ENCODE measurements at places on chromosomes 3 and 15.
A peak's percentile ranks its signal among the peaks of the same experiment; 100 is the strongest.

DNA sequence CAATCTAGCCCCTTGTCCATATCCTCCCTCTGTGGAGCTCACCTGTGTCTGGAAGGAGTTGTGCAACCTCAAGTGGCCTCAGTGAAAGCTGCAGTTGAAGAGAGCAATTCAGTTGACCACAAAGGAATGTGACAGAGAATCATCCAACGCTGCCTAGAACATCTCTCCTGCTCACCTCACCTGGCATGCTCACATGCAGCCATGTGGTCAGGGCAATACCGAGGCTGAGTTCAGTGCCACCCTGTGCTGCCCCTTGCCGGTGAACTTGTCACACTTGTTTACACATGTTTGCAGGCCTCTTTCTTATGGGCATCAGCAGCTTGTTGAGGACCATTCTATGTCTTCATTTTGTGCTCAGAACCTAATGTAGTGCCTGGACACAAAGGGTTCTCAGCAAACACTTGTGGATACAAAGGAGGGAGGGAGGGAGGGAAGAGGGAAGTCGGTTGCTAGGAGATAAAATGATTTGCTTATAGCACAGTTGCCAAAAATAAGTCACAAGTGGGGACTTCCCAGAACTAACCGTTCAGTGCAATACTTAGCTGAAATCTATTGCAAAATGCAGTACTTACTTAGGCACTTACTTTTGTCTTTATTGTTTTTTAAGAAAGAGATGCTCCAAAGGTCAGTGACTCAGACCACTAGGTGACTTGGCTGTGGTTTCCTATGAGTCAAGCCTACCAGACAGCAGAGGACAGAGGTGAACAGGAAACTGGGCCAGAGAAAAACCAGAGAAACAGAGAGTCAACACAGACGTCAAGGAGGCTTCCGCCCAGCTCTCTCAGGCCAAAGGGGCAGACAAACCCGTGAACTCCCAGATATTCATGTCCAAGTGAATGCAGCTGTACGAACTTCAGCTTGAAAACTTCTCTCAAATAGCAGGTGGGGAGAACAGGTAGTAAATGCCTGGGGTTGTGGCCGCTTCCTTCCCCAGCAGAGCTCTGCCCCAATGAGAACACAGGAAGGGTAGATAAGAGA, 227.8 kb upstream of the CTNNB1 start:
- no peak for DNase-seq

DNA sequence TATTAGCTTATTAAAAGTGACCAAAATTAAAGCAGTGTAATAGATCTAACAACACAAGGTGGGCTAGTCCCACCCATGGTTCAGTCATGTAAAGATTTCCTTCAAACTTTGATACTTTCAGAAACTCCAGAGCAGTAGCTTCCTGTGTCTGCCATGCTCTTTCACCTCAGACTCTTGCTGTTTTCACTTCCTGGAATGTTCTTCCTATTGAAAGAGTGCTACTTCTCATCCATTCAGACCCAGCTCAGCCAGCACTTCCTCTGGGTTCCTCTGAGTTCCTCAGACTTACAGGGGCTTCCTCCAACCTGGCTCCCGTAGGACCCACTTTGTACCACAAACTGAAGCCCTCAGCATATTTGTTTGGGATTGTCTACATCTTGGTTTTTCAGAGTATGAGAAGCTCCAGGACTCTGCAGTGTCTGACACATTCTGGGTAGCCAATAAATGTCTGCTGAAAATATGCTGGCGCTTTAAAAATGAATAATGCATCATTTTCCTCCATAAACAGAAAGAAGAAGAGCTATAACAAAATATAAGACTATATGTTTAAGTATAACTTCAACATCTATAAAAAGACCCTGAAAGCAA, 18.0 kb downstream of the NCEH1 start:
- DNase-seq, result no peak

GRCh38 chr3:60055765-60056164, 1005.9 kb upstream of the CFAP20DC start:
- no peak for DNase-seq

DNA sequence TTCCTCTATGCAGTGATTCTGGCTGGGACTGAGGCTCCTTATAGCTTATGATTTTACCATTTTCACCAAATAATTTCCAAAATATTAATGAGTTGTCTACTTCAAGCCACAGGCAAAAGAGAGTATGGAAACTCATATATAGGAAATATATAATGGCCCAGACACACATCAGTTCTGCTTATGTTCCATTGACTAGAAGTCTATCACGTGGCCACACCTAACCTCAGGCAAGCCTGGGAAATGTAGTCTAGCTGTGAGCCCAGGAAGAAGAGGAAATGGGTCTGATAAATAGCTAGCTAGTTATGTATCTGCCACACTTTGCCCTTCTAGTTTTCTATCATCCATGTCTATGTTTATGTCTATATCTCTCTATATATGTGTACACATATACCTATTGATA, 195.1 kb downstream of the OTOL1 start:
- DNase-seq, result no peak

DNA sequence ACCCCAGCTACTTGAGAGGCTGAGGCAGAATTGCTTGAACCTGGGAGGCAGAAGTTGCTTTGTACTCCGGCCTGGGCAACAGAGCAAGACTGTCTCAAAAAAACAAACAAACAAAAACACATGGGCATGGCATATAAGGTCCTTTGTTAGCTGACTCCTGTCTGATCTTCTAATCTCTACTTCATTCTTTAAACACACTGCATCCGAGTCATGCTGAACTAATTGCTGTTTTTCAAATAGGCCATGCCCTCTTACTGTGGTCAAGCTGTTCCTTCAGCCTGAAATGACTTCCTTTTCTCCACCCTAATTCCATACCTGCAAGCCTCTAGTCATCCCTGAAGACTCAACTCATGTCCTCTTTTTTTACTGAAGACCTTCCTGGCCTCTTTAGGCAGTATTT, 22.3 kb upstream of the SLMAP start:
- DNase-seq, result no peak

DNA sequence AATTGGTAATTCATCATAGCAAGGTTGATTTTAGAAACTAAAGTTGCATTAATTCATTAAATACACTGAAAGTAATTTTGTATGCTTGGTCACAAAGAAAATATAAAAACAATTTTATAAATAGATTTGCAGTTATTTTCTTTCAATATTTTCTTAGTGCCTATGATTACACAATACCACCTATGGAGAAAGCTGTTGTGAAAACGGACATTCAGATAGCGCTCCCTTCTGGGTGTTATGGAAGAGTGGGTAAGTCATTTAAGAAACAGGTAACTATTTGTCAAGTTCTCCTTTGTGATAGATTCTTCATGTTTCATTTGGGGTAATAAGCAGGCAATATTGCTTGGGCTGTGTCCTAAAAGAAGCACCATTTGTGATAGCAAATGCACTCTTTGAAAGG, 3.0 kb downstream of the DUT start:
- DNase-seq, result no peak

DNA sequence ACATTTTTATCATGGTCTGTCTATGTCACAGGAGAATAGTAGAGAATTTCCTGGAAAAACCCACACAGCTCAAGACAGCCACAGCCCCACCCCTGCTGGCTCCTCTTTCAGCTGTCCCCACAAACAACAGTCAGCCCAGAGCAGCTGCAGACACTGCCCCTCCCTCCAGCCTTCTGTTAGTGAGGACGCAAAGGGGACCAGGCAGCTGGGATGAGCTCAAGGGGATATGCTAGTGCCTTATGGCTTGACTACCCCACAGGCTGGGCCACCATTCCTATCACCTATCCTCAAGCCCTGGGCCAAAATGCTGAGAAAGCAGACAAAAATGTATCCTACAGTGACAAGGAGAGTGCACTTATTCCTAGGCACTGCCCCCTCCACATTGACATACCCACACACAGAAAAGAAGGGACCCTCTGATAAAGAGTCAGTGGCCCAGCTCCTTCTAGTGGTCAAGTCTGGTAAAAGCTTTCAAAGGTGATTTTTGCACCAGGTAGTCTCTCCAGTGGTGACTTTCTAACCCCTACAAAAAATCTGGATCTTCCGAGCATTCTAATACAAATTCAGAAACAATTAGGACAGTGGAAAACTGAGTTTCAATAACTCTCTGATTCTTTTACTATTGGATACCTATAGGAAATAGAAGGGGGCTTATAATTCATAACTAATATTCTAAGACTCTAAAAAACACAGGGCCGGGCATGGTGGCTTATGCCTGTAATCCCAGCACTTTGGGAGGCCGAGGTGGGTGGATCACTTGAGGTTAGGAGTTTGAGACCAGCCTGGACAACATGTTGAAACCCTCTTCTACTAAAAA, 3.0 kb upstream of the MAP1A start:
- peak; percentile 20 for DNase-seq

GRCh38 chr3:179416681-179417080, 34.6 kb downstream of the GNB4 start:
- no peak for DNase-seq

GRCh38 chr3:145899241-145899640, 261.7 kb downstream of the PLOD2 start:
- no peak for DNase-seq

- peak; percentile 43 for DNase-seq
Measured at GRCh38 chr3:42535981-42536784, 33.7 kb downstream of the VIPR1 start.

- DNase-seq, result peak; percentile 24
Measured at GRCh38 chr3:197801891-197802778, 11.1 kb downstream of the LRCH3 start.

DNA sequence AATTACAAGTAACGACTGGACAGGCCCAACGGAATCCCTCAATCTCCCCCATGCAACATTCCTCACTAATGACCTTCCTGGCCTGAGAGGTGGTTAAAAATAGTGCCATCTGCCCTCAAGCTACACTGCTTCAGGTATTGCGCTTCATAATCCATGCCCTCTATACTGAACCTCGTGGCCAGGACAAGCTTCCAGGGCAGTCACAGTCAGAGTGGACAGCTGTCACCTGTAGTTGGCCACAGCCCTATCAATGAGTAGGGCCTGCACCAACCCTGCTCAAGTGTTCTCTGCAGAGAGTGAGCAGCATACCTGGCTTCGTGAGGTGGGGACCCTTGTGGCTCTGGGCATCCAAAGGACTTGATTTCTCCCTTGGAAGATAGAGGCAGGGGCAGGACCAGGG, 46.9 kb upstream of the SEMA4B start:
- DNase-seq, result no peak

DNA sequence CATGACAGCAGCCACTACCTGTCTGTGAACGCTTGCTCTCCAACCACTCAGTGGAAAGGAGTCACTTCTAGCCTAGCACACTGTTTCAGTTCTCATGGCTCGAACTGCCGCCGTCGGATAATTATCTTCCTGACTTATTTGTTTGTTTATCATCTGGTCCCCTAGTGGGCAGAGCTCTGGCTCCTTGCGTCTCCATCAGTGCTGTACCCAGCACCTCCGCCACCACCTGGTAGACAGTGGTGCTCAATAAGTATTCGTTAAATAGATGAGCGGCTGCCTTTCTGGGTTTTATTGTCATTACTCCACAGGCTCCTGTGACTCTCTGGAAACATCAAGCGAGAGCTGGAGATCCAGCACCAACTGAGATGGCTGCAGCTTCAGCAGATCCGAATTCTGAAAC, 297.5 kb downstream of the NTRK3 start:
- no peak for DNase-seq

GRCh38 chr3:2921903-2922302, 188.3 kb downstream of the IL5RA start:
- no peak for DNase-seq

DNA sequence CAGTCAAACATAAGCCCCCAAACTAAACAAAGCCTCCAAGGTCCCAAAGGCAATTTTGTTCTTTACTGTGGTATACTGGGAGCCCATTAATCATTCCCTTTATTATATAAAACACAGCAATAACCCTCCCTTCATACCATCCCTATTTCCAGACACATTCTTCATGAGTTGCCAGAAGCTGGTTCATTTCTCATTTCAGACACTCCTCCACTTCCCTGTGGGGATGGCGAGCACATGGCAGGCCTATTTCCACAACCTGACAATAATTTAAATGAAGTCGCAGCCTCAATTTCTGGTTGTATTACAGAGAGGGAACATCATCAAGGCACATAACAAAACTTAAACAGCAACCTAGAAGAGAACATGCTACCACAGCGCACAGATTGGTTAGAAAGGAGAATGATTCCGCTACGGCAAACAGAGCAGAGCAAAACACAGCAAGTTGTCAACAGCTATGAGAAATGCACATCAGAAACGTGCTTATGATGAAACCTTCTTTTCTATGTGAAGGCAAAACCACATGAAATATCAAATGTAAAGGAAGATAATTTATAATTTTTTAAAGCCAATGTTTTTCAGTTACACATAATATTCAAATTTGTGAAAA, 63.3 kb upstream of the ARHGEF3 start:
- no peak for DNase-seq

DNA sequence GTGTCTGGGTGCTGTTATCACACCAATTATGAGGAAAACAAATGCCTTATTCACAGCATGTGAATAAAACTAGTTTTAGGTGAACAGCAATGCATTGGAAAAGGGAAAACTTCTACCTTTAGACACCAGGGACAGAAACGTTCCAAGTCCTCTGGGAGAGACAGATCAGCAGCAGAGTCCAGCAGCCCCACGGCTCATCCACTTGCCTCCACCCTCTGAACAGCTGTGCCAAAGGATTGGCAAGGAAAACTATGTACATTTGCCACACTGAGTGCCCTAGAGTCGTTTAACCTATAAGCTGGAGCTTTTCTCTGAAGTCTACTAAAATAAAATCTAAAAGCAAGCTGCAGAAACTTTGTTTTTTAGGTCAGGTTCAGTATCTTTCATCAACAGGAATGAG, 107.7 kb upstream of the EIF1B start:
- DNase-seq, result no peak

DNA sequence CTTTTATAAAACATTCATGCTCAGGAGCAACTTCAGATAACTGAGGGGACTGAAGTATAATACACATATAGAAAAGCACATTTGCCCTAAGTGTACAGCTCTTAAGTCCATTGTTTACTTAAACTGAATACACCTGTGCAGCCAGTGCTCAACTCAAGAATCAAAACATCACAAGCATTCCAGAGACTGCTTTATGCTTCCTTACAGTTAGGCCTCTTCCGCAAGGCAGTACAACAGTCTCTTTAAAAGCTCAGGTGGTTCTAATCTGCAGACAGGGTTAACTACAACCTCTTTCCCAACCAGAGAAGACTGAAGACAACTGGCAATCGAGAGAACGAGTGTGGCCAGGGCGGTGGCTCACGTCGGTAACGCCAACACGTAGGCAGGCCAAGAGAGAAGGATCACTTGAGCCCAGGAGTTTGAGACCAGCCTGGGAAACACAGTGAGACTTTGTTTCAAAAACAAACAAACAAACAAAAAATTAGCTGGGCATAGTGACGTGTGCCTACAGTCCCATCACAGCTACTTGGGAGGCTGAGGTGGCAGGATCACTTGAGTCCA, 16.9 kb downstream of the MCCC1 start:
- DNase-seq, result no peak

- no peak for DNase-seq
Measured at GRCh38 chr3:73759297-73759711, 134.6 kb upstream of the PDZRN3 start.

DNA sequence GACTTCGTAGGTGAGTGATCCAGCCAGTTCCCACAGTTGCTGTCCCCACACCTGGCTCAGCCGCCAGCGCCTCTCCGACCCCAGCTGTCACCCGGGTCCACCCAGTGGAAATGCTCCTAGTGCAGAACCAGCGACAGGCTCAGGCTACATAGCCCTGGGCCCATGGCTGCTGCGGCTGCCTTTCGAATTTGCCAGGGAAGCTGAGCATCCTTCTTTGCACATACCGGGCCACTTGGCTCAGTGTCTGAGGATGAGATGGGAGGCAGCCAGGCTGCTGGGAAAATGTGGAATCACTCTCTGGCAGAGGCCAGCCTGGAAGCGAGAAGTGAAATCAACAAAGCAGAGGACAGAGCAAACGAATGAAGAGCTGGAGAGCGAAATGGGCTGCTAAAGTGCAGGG, 80.1 kb downstream of the ST8SIA2 start:
- no peak for DNase-seq

Data from CD8-positive, alpha-beta T cell (primary cell).